Neural crest cell (in vitro differentiated cells): ENCODE measurements at places on chromosomes 12 and 14.

GRCh38 chr14:74391479-74391878 is 34.5 kb downstream of the SYNDIG1L start:
- no peak for DNase-seq

DNA sequence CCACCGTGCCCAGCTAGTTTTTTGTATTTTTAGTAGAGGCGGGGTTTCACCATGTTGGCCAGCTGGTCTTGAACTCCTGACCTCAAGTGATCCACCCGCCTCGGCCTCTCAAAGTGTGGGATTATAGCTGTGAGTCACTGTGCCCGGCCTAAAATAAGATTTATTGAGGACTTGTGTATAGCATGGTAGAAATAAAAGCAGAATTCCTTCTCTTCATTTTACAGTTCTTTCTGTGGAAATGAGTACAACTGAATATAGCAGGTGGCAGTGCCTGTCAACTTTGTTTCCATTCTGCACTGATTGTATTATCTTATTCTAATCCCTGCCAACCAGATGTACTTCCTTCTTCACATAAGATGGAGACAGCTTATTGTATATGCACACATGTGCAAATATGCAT is 41.0 kb downstream of the DIP2B start:
- DNase-seq, result no peak

DNA sequence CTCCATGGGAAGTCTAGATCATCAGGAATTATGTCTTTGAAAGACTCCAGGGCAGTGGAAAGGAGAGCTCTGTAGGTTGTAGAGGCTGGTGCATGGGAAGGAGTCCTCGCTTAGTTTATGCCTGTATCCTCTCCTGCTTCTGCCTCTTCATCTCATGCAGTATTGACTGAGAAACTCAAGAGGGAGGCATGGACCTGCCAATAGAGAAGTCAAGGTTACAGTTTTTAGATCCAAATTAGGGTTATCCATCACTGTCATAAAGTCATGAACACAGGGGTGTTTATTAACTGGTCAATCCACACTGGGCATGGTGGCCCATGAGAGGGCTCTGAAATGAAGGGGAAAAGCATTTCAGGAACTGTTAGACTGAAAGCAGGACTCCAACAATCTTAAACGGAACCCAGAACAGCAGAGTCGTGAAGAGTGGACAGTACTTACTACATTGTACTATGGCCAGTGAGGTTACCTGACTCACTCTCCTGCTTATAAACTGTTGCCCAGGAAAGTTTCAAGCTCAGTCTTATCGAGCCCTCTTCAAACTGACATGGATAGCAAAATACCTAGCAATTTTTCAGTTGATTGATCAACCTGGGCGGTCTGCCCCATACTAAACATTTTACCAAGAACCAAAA is 30.1 kb upstream of the DHRS7 start:
- DNase-seq, result no peak

DNA sequence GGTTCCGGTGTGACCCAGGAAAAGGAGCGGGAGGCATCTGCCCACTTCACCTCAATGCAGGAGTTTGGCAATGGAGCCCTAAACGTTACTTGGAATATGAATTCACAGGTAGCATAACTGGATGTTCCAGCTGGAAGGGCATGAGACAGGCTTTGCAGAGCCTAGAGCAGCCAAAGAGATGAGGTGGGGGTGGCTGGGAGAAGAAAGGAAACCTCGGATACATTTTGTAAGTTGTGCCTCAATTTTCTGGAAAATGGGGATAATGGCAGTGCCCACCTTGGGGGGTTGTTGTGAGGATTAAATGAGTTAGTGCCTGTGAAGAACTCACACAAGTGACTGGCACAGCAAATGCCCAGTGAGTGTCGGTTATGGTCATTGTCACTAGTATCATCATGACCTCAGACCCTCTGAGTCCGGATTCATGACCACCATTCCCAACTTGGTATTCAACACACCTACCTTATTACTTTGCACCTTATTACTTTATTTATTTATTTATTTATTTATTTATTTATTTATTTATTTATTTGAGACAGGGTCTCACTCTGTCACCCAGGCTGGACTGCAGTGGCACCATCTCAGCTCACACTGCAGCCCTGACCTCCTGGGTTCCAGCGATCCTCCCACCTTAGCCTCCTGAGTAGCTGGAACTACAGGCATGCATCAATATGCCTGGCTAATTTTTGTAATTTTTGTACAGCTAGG is 56.0 kb downstream of the CLMN start:
- DNase-seq, result no peak

DNA sequence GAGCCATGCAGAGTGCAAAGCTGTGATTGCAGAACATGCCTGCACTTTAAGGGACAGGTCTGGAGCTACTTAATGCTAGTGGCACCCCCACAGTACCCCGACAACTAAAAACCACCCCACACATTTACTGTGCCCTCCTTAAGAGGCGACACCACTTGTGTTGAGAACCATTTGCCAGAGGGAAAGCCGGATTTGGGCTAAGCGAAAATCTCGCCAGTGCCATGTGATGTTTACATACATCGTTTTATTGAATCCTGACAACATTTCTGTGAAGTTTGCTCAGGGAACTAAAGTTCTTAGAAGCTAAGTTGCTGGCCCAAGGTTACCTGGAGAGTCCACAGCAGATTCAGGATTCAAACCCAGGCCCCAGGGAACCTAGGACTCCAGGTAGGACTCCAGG is 119.0 kb upstream of the FKBP4 start:
- no peak for DNase-seq

- DNase-seq, result no peak
These were observed 319.8 kb downstream of the PPFIA2 start for GRCh38 chr12:81439344-81439743.

DNA sequence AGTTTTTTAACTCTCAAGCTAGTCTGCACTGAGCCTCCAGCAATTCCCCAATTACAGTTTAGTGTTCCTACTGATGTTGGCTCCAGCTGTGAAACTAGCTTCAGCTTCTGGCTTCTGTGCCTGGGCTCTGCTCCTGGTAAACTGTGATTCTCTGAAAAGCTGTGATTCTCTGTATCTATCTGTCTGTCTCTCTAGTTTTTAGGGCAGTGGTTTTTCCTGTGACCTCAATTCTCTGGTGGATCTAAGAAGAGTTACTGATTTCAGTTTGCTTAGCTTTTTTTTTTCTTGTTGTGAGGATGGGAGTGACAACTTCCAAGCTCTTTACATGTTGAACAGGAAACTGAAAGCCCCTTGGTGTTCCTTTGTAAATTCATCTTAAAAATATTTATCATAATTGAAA is 3.8 kb upstream of the HIF1A start:
- no peak for DNase-seq

DNA sequence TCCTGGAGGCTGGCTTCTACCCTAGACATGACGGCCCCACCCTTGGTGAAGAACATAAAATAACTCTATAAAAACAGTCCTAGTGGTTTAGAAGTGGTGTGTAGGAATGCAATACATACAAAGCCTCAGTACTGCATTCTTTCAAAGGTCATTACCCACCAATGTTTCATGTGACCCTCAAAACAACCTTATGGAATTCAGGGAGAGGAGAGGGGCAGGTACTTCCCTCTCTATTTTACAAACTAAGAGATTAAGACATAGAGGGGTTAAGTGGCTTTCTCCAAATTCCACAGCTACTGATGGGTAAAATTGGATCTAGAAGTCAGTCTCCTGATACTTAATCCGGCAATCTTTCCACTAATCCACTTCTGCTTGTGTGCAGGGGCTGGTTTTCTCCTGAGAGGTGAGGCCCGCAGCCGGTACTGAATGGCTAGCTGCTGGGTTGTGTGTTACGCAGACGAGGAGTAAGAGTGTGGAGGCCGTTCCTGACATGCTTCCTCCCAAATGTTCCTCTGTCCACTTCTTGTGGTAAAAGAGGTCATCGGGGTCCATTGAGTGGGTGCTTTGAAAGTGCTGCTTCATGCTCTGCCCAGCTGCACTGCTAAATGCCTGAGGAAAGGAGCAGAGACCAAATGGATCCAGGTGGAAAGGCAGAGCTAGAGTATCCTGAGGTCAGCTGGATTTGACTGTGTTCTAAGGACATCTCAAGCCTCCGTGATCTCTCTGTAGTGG is 16.2 kb downstream of the SLC7A8 start:
- no peak for DNase-seq

DNA sequence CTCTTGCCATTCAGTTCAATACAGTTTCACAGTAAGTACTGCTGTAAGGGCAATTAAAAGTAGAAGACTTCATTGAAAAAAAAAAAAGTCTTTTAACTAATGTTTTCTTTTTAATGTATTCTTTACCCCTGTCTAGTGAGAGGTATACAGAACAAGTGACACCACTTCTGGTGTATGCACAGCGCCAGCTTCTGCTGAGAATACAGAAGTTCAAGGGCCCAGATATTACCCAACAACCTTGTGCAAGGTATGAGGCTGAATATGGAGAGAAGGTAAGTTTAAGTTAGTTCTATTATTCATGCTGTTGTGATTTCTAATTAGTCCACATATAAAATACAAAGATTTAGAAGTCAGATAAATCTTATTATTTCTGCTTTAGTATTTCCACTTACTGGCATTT is 168.7 kb downstream of the CFAP54 start:
- DNase-seq, result no peak

- no peak for DNase-seq
These were observed 300.9 kb upstream of the STXBP6 start for GRCh38 chr14:25350802-25351201.

- DNase-seq, result no peak
These were observed 12.1 kb upstream of the PNMA1 start for GRCh38 chr14:73726025-73726961.

DNA sequence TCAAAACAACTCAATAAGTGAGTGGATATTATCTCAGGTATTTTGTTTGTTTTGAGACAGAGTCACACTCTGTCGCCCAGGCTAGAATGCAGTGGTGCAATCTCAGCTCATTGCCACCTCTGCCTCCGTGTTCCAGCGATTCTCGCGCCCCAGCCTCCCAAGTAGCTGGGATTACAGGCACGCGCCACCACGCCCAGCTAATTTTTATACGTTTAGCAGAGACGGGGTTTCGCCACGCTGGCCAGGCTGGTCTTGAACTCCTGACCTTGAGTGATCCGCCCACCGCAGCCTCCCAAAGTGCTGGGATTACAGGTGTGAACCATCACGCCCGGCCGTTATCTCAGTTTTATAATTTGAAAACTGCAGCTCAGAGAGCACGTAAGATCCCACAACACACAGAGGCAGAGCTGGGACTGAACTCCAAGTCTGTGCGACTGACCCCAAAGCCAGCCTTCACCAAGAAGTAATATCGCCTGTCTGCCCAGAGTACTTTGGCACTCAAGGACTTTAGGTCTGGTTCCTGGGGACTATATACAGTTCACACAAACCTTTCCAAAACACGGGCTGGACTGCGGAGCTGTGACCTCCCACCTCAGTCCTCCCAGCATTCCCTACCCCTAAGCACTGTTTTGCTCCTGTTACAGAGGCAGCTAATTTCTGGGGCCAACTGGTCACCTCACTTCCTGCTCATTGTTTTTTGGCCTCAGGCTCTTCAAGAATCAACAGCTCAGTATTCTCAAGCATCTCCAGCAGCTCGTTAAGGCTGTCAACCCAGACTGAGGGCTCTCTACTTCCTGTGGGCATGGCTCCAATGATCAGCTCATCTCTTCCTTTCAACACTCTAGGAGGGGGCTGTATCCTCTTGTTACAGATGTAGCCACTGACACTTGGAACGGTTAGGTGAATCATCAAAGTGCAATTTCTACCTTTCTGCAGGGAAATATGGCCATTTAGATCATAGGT is 22.5 kb downstream of the TESC start:
- no peak for DNase-seq

DNA sequence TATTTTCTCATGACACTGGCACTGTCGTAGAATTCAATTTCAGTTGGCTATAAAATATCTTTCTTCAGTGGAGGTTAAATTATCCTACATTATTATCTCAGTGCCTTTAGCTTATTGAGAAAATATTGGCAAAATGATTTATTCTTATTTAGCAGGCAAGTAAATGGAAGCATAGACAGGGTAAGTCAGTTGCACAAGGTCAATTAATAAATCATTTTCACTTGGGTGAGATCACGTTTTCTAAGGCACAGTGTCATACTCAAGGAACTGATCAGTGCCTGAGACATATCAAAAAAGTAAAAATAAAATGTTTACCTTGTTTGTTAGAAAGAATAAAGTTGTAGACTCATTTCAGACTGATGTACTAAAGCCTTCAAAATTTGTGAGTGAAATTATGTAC is 95.0 kb downstream of the ACSS3 start:
- DNase-seq, result no peak

DNA sequence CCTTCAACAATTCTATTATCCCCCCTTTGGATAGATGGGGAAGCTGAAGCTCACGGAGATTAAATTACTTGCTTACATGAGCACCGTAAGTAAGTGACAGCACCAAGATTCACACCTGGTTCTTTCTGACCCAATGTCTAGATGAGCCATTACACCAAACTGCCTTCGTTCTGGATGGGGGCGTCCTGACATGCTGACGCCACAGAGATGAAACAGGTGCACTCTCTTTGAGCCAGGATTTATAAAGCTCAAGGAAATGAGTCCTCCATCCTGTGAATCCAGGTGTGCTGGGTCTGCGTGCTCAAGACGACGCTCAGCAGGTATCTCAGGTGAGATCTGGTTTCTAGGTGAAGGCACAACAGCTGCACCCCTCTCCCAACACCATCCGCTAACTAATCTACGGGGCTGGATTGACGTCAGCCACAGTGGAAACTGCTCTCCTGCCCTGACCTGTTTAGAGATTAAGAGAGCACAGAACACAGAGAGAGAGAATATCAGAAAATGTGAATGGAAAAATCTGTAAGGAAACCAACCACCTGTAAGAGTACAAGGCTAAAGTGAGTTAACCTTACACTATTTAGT is 61.6 kb downstream of the KSR2 start:
- no peak for DNase-seq

DNA sequence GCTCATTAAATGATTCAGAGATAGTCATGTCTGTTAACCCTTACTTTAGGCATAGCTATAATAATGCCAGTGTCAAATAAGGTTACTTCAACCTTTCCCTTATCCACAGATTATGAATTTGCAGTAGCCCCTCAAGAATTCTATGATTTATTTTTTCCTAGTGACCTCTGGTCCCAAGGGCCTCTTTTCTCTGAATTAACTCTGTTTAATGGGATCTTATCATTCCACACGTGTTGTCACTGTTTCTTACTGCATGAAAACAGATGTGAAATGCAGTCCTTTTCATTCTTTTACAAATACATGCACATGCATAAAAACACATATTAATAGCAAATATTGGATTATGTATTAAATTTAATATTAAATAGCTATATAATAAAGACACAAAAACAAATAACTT is 667.7 kb upstream of the FOXG1 start:
- no peak for DNase-seq

- no peak for DNase-seq
These were observed 971.3 kb upstream of the TMEM132C start for GRCh38 chr12:127295630-127296029.

DNA sequence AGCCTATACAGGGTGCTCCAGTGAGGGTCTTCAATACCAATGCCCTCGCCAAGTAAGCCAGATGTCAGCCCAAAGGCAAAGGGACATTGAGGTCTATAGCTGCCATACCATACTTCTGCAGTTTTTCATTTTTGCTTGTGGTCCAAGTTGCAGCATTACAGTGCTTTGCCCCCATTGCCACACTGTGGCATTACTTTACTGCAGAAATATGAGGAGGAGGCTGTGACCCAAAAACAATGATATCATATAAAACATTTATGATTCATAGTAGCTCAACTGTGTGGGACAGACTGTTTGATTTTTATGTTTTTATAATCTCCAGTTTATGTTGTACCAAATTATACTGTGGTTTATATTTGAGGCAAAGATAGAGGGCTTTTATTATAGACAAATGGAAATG is 64.1 kb downstream of the KIAA0586 start:
- no peak for DNase-seq

- no peak for DNase-seq
These were observed 94.7 kb upstream of the OR4E1 start for GRCh38 chr14:21768116-21768874.
